ENCODE measurements at places on chromosomes 3 and 15.

DNA sequence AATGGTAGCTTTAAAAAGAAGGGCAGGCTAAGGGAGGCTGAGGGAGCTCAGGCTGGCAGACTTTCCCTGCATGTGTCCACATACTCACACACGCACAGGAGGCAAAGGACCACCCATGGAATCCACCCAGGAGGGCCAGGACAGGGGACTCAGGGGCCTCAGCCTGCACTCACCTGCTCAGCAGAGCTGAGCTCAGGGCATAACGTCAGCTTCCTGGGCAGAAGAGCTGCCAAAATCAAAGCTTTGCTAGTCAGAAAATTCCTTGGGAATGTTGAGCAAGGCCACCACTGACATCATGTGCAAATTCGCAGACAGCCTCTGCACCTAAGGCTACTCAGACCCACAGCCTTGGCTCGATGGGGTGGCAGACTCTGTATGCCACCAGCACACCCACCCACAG, 16.4 kb upstream of the ALAS1 start:
- H3K4me3 ChIP-seq, result peak overlapping the region; percentile 67
- H3K4me1 ChIP-seq, result peaks cover 29% of the 10 kb centered on the region
- no peaks in the 10 kb centered on the region for H3K27me3 ChIP-seq
- peak overlapping the region; percentile 89 for H3K27ac ChIP-seq
- H3K36me3 ChIP-seq, result peaks cover 4% of the 10 kb centered on the region

- H3K4me3 ChIP-seq, result peak overlapping the region; percentile 99
- no peaks in the 10 kb centered on the region for H3K27me3 ChIP-seq
- H3K4me1 ChIP-seq, result peaks cover 33% of the 10 kb centered on the region
- DNase-seq, result no peak
Observed at GRCh38 chr3:172038798-172039435, 461 bp upstream of the FNDC3B start.

DNA sequence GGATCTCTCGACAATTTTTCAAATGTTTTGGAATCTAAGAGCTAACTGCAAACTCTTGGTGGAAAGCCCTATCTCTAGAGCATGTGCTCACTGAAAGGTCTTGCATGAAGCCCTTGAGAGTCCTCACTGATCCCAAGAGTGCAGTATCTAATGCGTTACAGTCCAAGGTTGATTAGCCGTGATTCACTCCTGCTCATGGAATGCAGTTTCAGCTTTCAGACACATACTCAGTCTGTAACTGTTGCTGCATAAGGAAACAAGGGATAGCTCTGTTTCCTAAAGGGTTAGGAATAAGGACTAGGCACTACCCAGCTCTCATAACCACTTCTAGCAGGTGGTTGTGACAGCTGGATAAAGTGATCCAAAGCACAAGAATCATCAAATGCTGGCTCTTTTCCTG, 687.4 kb upstream of the CFAP20DC start:
- H3K4me3 ChIP-seq, result no peak overlapping the region
- H3K27ac ChIP-seq, result no peak overlapping the region
- H3K36me3 ChIP-seq, result no peaks in the 10 kb centered on the region
- DNase-seq, result no peak
- no peaks in the 10 kb centered on the region for H3K27me3 ChIP-seq
- H3K4me1 ChIP-seq, result peaks cover 6% of the 10 kb centered on the region

- H3K4me3 ChIP-seq, result no peak overlapping the region
- DNase-seq, result peak; percentile 13
- H3K27me3 ChIP-seq, result peaks cover 16% of the 10 kb centered on the region
- H3K27ac ChIP-seq, result no peak overlapping the region
Observed at GRCh38 chr3:4290272-4290893, 12.8 kb upstream of the SETMAR start.

- H3K4me1 ChIP-seq, result peaks cover 3% of the 10 kb centered on the region
- DNase-seq, result no peak
- no peak overlapping the region for H3K27ac ChIP-seq
- H3K4me3 ChIP-seq, result no peak overlapping the region
- H3K36me3 ChIP-seq, result no peaks in the 10 kb centered on the region
Observed at GRCh38 chr3:66819993-66820501, 178.1 kb upstream of the KBTBD8 start.

DNA sequence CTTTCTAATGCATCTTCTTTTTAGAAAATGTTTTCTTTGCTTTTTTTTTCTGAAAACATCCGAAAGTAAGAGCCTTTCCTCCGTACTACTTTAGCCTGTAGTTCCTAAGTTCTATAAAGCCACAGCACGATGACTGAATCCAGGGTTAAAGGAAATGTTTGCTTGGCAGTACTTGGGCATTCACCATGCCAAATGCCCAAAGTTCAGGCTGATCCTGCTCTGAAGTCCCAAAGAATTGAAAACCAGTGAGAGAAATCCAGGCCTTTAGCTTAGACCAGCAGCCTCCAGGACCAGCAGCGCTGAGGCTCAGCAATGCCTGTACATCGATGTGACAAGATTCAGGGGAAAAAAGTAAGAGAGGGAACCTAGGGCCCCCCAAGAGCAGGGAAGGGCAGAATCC, 35.1 kb downstream of the CCK start:
- H3K4me1 ChIP-seq, result peaks cover 6% of the 10 kb centered on the region
- no peak overlapping the region for H3K27ac ChIP-seq
- H3K36me3 ChIP-seq, result peaks cover 3% of the 10 kb centered on the region
- DNase-seq, result no peak
- peaks cover 27% of the 10 kb centered on the region for H3K27me3 ChIP-seq
- no peak overlapping the region for H3K4me3 ChIP-seq

- no peak overlapping the region for H3K27ac ChIP-seq
- H3K4me3 ChIP-seq, result no peak overlapping the region
- no peak for DNase-seq
- peaks cover 5% of the 10 kb centered on the region for H3K4me1 ChIP-seq
- no peaks in the 10 kb centered on the region for H3K27me3 ChIP-seq
Observed at GRCh38 chr3:36954452-36955134, 9.7 kb upstream of the TRANK1 start.

GRCh38 chr3:35739181-35739809, 100.0 kb downstream of the ARPP21 start:
- H3K36me3 ChIP-seq, result no peaks in the 10 kb centered on the region
- DNase-seq, result no peak
- no peak overlapping the region for H3K4me3 ChIP-seq
- no peaks in the 10 kb centered on the region for H3K4me1 ChIP-seq
- no peaks in the 10 kb centered on the region for H3K27me3 ChIP-seq
- no peak overlapping the region for H3K27ac ChIP-seq

DNA sequence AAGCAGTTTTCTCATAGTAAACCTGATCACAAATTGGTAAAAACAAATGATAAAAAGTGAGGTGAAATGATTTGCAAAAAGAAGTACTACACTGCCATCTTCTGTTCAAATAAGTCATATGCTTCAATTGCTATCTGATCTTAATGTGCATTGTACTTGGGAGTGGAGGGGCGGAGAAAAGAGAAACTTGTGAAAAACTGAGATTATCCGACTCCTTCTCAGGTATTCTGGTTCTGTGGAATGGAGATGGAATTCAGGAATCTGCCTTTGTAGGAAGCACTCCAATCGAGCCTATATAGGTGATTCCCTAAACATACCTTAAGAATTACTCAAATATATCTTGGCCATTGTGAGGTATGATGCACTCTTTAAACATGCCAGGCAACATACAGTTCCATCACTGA, 180.6 kb downstream of the CHL1 start:
- H3K27me3 ChIP-seq, result no peaks in the 10 kb centered on the region
- H3K4me1 ChIP-seq, result no peaks in the 10 kb centered on the region
- no peak for DNase-seq
- H3K27ac ChIP-seq, result no peak overlapping the region

DNA sequence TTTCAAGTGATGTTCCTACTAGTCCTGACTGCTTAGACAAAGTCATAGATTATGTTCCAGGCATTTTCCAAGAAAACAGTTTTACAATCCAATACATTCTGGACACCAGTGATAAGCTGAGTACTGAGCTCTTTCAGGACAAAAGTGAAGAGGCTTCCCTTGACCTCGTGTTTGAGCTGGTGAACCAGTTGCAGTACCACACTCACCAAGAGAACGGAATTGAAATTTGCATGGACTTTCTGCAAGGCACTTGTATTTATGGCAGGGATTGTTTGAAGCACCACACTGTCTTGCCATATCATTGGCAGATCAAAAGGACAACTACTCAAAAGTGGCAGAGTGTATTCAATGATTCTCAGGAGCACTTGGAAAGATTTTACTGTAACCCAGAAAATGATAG, 3.8 kb downstream of the TIPARP start:
- H3K27me3 ChIP-seq, result no peaks in the 10 kb centered on the region
- no peak for DNase-seq
- peak overlapping the region; percentile 94 for H3K4me3 ChIP-seq
- H3K4me1 ChIP-seq, result peaks cover 58% of the 10 kb centered on the region
- peak overlapping the region; percentile 98 for H3K27ac ChIP-seq

DNA sequence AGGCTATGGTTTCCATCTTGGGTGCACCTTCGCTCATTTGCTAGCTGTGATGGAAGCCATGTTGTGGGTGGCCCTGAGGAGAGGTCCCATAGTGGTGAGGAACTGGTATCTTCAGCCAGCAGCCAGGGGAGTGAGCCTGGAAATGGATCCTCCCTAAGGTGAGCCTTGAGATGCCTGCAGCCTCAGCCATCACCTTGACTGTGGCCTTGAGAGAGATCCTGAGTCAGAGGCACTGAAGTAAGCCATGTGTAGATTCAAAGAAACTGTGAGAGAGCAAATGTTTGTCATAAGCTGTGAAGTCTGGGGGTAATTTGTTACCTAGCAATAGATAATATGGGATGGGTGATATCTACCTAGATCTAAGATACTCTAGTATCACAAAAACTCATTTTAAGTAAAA, 105.3 kb downstream of the SNRK start:
- DNase-seq, result no peak
- no peaks in the 10 kb centered on the region for H3K27me3 ChIP-seq
- peak overlapping the region; percentile 99 for H3K27ac ChIP-seq
- peaks cover 61% of the 10 kb centered on the region for H3K4me1 ChIP-seq

GRCh38 chr3:61814674-61815073, 253.3 kb downstream of the PTPRG start:
- H3K4me3 ChIP-seq, result no peak overlapping the region
- H3K36me3 ChIP-seq, result no peaks in the 10 kb centered on the region
- no peak for DNase-seq
- no peaks in the 10 kb centered on the region for H3K27me3 ChIP-seq
- no peaks in the 10 kb centered on the region for H3K4me1 ChIP-seq

GRCh38 chr3:146468671-146469149, 651 bp downstream of the PLSCR2 start:
- H3K36me3 ChIP-seq, result no peaks in the 10 kb centered on the region
- H3K27ac ChIP-seq, result peak overlapping the region; percentile 69
- DNase-seq, result no peak
- peaks cover 3% of the 10 kb centered on the region for H3K27me3 ChIP-seq
- peaks cover 6% of the 10 kb centered on the region for H3K4me1 ChIP-seq
- H3K4me3 ChIP-seq, result peak overlapping the region; percentile 82

DNA sequence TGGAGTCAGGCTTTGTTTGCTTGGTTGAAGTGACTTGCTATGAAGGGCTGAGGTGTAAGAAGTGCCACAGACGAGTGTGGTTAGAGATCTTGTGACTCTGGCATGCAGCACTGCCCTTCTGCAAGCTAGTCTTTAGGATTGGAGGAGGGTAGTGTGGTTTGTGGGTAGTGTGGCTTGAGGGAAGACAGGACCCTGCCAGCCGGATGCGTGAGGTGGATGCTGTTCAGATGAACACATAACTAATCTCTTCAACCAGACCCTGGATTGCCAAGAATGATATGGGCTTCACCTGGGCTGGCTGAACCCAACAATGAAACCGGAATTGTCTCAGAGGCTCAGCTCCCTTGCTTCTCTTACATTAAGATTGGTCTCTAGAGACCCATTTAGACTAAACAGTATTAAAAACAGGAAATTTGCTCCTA, 32.7 kb downstream of the STARD9 start:
- peak; percentile 38 for DNase-seq
- H3K4me1 ChIP-seq, result peaks cover 22% of the 10 kb centered on the region
- H3K27ac ChIP-seq, result peak overlapping the region; percentile 87
- H3K4me3 ChIP-seq, result peak overlapping the region; percentile 53
- peaks cover 7% of the 10 kb centered on the region for H3K36me3 ChIP-seq

GRCh38 chr3:188899881-188900280, 271.9 kb upstream of the TPRG1 start:
- no peaks in the 10 kb centered on the region for H3K4me1 ChIP-seq
- H3K27ac ChIP-seq, result no peak overlapping the region
- H3K36me3 ChIP-seq, result no peaks in the 10 kb centered on the region
- H3K27me3 ChIP-seq, result no peaks in the 10 kb centered on the region

DNA sequence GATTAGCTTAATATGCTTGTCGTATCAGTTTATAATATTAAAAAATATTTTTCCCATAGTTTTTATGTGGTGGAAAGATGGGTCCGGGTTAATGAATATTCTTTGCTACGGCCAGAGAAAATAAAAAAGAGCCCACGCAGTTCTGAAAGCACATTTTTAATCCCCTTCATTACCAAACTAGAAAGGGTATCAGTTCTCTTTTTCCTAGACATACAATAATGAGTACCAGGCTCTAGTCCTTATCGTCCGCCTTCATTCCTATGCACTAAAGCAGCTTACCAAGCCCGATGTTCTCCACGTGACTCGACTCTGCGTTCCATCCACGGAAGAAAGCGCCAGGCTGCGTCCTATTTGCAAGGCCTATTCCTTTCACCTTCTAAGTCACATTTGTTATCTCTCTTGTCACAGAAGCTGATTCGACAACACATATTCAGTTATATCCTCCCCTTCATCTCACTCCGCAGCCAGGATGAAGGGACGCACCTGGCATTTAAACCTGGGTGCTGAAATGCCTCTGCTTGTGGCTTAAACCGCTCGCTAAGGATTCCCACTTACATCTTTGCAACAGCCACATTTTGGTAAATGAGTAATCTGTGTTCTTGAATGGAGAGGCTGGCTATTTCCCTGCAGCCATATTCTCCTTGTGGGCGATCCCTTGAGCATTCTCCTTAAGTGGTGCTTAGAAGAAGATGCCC, 257.0 kb downstream of the CD47 start:
- no peaks in the 10 kb centered on the region for H3K4me1 ChIP-seq
- H3K27ac ChIP-seq, result no peak overlapping the region
- no peaks in the 10 kb centered on the region for H3K27me3 ChIP-seq
- no peak for DNase-seq
- no peaks in the 10 kb centered on the region for H3K36me3 ChIP-seq

DNA sequence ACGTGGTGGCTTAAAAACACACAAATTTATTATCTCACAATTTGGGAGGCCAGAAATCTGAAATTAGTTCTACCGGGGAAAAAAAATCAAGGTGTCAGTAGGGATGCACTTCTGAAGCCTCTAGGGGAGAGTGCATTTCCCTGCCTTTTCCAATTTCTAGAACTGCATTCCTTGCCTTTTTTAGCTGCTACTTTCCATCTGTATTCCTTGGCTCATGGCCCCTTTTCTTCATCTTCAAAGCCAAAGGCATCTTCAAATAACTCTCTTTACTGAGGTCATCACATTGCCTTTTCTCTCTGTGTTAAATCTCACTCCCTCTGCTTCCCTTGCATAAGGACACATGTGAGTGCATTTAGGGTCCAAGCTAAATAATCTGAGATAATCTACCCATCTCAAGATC, 69.5 kb upstream of the NEO1 start:
- DNase-seq, result no peak
- H3K36me3 ChIP-seq, result no peaks in the 10 kb centered on the region
- no peak overlapping the region for H3K27ac ChIP-seq
- no peak overlapping the region for H3K4me3 ChIP-seq
- H3K27me3 ChIP-seq, result peaks cover 44% of the 10 kb centered on the region
- H3K4me1 ChIP-seq, result no peaks in the 10 kb centered on the region

GRCh38 chr3:57068437-57069089, 8.1 kb downstream of the SPATA12 start:
- no peaks in the 10 kb centered on the region for H3K4me1 ChIP-seq
- no peak overlapping the region for H3K4me3 ChIP-seq
- peaks cover 21% of the 10 kb centered on the region for H3K27me3 ChIP-seq
- no peak for DNase-seq
- H3K36me3 ChIP-seq, result no peaks in the 10 kb centered on the region
- peak overlapping the region; percentile 38 for H3K27ac ChIP-seq
